Nucleus accumbens (tissue), 56 donors: ENCODE measurements at places on chromosomes 3 and 15.
A peak's percentile ranks its signal among the peaks of the same experiment; 100 is the strongest.

DNA sequence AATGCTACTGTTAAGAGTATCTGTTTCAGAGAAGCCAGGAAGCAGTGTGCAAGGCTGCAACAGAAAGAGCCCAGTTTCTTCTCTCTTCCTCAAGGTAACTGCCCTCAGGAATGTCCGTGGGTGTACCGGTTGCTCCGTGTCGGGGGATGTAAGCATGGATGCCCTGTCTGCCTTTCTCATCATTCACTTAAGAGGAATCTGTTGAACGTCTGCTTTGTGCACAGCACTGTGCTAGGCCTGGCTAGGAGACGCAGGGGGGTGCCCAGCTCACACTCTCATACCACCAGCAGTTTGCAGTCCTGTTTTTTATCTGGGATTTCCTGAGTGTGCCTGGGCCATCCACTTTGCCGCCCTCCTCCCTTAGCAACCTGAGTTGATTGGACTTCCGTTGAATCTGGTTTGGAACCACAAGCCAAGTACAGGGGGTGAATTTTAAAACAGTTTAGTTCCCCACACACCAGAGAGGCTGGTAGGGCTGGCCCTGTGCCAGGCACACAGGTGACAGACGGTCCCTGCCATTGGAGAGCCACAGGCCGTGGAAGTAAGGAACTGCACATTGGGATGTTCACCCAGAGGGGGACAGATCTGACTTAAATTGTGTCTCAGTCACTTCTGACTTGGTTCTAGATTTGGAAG, 11.2 kb downstream of the BOC start:
- DNase-seq: no peak

DNA sequence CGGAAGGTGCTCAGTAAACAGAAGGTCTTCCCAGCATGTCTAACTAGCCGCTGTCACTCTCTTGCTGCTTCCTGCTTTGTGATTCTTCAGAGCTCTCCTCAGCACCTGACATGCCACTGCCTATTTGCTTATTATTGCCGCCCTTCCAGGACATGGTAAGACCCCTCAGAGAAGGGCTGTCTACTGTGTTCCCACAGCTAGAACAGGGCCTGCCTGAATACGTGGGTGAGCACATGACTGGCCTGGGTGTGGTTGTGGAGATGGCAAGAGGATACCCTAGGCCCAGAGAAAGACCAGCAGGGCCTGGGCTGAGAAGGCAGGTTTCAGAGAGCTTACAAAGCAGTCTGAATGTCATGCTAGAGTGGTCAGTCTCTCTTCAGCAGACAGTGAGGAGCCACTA, 2.4 kb upstream of the EPHB1 start:
- no peak for DNase-seq

- DNase-seq: peak; percentile 23
Measured at GRCh38 chr3:13012221-13012691, 61.0 kb downstream of the IQSEC1 start.

DNA sequence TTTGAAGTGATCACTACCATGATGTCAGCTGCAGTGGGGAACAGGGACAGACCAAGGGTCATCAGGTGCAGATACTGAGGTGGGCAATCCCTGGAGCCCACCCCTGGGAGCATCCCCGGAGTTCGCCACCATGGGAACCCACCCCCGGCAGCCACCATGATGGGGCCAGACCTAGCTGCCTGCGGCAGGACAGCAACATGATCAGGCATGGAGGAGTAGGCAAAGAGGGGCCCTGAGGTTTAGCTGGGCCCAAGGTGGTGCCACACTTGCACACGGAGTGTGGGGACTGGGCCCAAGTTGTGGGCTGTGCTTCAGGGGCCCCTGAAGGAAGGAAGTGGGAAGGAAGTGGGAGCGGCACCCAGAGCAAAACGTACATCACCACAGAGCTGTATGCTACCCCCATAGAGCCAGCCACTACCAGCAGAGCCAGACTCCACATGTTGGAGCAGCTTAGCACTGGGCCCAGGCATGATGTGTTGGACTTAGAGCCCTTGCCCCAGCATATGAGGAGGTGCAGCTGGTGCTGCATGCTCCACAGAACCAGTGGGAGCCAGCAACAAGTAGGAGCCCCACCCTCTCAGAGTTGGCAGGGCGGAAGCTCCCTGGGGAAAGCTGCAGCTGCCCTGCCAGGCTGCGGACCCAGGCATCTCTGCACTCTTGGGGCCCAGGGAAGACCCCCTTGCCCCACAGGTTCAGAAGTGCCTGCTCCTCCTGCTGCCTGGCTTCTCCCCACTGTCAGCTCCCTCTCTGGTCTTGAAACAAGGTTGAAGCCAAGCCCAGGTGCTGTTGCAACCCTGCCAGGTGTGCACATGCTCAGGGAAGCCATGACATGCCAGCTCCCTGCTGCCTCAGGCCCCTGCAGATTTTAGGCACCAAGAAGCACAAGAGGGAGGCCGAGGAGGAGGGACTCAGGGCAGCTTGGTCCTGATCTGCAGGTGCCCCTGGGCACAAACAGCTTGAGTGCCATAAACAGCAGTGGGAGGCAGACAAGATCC, 515.3 kb downstream of the ZBBX start:
- DNase-seq: no peak

DNA sequence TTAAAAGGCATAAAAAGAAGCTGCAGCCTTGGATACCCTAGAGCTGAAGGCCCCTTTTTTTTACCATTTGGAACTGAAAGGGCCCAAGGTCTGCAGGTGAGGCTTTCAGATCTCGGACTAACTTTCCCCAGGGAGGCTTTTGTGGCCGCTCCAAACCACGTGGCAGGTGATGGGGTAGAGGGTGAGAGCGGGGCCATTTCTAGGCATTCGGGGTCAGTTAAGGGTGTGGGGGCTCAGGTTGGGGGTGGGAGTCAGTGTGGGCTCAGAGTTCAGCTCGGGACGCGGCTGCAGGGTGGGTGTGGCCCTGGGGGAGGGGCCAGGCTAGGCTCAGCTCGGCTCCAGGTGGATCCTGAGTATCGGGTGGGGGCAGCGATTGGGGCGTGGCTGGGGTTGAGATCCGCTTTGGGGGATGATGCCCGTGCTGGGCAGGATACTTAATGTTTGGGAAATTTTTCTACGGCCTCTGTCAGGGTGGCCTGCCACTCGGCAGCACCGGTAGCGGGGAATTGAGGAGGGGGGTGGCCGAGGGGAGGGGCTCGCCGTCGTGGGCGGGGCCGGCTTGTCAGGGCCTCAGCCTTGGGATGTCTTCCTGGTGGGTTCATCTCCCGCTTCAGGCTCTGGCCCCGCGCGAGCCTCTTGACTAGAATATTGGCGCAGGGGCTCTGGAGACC, 2.5 kb downstream of the KLF13 start:
- DNase-seq: no peak

- no peak for DNase-seq
Measured at GRCh38 chr3:143668924-143669790, 179.1 kb downstream of the SLC9A9 start.

GRCh38 chr15:74726774-74727164, 1.4 kb upstream of the CYP1A1 start:
- no peak for DNase-seq

- DNase-seq: no peak
Measured at GRCh38 chr3:151282921-151283320, 4.6 kb upstream of the P2RY14 start.

DNA sequence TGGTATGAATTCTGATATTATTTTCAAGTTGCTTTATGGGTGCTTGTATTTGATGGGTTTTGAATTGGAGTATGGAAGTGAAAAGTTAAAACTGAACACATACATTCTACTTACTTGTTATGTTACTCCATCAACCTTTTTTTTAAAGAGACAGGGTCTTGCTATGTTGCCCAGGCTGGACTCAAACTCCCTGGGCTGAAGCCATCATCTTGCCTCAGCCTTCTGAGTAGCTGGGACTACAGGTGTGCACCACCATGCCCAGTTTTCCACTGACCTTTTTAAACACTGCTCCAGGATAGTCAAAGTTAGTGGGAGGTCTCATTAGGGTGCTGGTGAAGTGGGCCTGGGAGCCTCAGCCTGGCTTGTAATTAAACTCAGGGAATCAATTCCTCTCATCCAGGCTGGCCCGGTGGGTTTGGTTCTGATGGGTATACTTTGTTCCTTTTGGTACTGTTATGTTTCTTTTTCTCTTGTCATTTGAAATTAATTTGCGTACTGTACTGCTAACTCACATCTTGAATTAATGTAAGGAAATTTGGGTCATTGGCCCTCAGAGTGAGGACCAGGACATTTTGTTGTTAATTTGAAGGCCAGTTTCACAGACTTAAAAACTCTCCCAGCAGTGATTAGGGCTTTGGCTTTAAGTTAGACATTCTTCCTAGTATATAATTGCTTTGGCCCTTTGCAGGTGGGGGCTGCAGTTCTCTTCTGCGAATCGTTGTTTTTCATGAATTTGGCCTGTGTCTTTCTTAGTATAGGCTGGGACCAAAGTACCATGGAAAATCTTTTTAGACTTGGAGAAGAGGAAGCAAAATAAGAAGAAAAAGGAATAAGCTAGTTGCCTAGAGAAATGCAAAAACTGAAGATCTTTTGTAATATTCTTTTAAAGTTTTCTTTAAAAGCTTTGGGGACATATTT, 66.9 kb downstream of the FNDC3B start:
- no peak for DNase-seq

DNA sequence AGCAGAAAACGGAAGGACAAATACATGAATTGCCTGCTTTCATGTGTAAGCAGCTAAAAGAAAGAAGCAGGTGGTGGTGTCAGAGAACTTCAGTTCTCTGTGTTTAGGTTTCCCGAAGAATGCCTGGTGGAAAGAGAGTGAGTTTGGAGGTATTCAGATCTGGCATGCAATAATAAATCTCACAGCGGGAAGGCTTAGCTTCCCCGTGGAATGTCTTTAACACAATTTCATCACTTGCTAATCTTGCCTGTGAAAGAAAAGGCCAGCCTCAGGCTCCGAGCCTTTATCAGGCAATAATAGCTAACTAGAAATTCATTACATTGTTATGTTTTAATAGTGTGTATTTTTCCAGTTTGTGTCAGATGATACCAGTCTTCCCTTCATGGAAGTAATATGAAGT, 220.3 kb downstream of the PDZRN3 start:
- no peak for DNase-seq

GRCh38 chr15:43514241-43515057, 3.0 kb upstream of the MAP1A start:
- DNase-seq: peak; percentile 66

GRCh38 chr15:65060641-65061397, 7.0 kb downstream of the RASL12 start:
- peak; percentile 45 for DNase-seq

DNA sequence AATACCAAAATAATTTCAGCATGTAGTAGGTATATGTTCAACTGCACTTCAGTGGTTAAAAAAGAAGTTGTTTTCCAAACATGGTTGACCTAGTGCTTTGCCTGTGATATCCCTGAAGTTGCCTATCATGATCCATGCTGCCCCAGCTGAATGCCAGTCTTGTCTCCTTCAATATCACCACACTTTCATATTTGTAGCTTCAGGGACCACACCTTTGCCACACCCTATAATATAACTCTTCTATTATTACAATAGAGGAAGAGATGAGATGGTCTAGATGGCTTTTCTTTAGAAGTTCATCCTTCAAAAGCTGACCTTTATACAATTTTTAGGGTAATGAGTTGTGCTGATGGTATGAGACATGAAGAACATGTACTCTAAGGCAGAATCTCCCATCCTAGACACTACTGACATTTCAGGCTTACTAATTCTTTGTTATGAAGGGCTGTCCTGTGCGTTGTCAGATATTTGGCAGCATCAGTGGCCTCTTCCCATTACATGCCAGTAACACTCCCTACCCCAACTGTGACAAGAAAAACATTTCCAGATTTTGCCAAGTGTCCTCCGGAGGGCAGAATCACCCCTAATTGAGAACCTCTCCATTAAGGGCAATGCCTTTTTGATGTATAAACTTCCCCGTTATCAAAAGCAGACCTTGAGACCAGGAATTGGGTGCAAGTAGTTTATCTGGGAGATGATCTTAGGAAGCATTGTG, 76.2 kb upstream of the PLCL2 start:
- no peak for DNase-seq

DNA sequence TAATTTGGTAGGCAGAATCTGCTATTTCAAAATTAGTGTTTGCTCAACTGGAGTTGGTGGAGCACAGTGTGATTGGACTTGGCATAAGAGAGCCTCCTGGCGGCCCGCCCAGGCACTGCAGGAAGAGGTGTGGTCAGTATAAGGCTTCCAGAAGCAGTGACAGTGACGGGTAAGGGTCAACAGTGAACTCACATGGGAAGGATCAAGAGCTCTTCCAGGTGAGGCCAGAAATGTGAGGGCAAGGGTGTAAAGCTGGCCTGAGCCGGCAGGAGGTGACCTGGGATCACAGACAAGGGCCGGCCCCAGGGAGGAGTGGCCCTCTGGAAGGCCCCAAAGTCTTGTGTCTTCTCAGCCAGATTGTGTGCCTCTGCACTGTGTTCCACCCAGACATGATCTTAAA, 93.2 kb upstream of the RNF7 start:
- no peak for DNase-seq

- DNase-seq: no peak
Measured at GRCh38 chr3:194556086-194557056, 69.6 kb upstream of the ATP13A3 start.

- peak; percentile 10 for DNase-seq
Measured at GRCh38 chr15:78392430-78392829, 45.6 kb upstream of the IREB2 start.

GRCh38 chr3:188605905-188606304, 451.9 kb downstream of the LPP start:
- no peak for DNase-seq

DNA sequence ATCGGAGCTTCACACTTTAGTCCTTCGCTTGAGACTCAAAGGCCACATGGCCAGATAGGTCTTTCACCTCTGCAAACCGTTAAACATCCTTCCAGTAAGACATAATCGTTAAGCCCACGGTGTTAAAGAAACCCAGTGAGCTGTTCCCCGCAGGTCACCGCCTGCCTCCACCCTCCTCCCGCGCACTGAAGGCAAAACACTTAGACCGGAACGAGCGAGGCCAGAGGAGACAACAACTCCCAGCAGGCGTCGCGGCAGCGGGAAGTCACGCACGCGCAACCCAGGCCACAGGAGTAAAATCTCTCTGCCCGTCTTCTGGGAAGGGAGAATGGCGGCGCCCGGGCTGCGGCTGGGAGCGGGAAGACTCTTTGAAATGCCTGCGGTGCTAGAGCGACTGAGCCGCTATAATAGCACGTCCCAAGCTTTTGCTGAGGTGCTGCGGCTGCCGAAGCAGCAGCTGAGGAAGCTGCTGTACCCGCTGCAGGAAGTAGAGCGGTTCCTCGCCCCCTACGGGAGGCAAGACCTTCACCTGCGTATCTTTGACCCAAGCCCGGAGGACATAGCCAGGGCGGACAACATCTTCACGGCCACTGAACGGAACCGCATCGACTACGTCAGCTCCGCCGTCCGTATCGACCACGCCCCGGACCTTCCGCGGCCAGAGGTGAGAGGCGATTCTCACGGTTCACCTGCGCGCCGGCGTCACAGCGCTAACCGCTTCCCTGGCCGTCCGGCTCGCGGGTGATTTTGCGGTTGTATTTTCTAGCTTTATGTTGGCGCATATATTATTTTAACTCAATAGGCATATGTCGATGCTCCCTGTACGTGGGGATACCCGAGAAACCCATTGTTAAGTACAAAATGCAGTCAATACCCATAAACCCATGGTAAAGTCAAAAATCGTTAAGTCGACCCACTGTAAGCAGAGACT, at the start of gene GTPBP8:
GTPBP8 (plus strand) TSS at position 313 of the 931 bp plus-strand sequence; CDS start at position 329, 16 bp downstream.
- peak; percentile 87 for DNase-seq
